Uterus (tissue), 4 donors: ENCODE measurements at places on chromosomes 5 and 9. TPM values are rescaled to one million over a fixed set of nuclear protein-coding genes. Genes with fewer than 3 reads are reported as not detected.

The MAMDC4 gene
- total RNA-seq = 4.2 TPM

The ARHGAP26 gene
- 33.8 TPM for total RNA-seq

The GPR151 gene
- total RNA-seq = not detected

The ZNF484 gene
- 12.6 TPM for total RNA-seq

The TMEM252 gene
- not detected for total RNA-seq

GRCh38 chr9:134392900-134393299, 66.6 kb downstream of the RXRA start:
- DNase-seq = no peak

- DNase-seq = no peak
Observed at GRCh38 chr5:97494465-97494864, 311.4 kb upstream of the RIOK2 start.

DNA sequence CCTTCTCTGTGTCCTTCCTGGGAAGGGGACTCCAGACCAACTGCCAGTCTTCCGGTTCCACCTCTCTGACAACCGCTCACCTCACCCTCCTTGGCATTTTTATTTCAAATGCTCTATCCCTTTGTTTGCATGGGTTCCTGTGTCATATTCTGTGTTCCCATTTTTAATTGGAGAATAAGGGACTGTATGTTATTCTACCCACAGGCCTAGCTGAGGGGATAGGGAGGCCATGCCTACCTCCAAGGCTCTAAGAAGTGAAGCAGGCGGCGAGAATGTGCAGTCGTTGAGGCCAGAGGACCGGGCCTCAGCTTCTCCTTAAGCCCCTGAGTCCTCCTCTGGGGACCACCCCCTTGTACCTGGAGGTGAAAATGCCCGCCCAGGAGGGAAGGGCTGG, 936 bp upstream of the WDR5 start:
- no peak for DNase-seq

DNA sequence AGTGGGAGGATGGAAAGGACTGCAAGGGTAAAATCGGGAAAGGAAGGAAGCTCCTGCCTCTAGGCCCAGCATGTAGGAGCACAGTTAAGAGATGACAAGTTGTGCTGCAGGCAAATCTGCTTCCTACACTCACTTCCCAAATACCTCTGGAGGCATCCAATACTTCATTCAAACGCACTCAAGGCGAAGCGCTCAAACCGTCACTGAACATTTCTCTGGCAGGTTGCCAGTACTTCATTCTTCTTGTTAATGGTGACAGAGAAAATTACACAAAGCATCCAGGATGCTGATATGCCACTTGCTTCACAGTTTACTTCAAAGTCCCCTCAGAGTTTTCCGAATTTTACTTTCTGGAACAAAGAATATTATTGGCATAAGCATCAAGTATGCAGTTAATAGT, 59.8 kb downstream of the NREP start:
- DNase-seq = no peak

- no peak for DNase-seq
Observed at GRCh38 chr9:25205285-25205684, 473.0 kb downstream of the TUSC1 start.

GRCh38 chr5:83530193-83530592, 58.6 kb downstream of the VCAN start:
- DNase-seq = no peak

DNA sequence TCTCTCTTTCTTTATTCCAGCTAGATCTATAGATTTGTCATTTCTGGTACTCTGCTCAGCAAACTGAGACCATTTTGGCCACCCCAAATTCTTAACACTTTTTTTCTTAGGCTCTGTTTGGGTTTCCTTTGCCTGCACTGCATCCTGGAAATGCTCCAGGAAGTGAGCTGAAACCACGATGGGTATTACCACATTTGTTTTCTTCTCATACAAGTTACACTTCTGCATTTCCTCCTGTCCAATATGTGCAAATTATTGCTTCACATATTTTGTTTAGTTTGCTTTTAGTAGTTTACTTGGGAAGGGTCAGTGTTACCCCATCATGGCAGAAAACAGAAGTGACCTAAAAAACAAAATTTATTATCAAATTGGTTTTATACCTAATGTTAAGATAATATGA, 498.6 kb upstream of the GRIN3A start:
- no peak for DNase-seq

- no peak for DNase-seq
Observed at GRCh38 chr5:86909418-86910295, 291.9 kb downstream of the COX7C start.

DNA sequence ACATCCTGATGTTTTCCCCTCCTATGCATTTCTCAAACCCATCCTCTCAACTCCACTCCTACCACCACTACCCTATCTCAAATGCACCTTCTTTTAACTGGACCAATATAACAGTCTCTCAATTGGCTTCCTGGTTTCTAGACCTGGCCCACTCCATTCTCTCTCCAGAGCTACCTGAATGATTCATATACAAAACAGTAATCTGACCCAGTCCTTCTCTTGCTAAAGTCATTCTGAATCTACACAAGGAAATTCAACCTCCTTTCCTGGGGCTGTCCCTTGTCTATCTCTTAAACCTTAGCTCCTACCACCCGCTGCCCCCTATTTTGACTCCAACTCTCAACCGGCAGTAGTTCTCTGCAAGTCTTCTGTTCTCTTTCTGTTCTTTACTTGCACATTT, 97.2 kb downstream of the PCSK1 start:
- DNase-seq = no peak

DNA sequence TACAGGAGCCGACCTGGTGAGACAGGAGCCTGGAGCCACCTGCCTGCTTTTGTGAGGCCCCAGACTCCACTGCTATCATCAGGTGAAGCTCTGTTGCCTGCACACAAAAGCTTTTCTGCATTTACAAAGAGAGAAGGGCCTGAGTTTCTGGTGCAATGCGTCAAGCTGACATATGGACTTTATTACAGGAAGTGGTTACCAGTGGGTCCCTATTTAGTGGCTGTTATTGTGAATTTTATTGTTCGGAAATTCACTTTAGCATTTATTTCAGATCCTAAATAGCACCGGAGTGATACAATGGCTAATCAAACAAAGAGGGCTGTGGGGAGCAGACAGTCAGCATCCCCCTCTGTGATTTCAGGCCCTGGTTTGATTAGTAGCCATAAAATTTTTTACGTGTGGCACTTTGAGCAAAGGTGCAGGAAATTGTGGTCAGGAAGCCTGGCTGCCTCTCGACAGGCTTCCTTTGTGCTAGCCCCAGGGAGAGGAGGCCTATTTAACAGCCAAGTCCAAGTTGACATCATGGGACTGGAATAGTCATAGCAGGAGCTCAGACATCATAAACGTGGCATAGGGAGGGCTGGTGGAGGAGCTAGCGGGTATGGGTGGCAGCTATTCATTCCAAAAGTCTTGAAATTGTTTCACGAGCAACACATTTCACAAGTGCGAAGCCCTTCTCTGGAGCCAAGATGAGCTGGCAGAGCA, 8.4 kb downstream of the TGFBI start:
- DNase-seq = no peak

GRCh38 chr9:93184432-93185265, 710 bp downstream of the WNK2 start:
- DNase-seq = no peak

GRCh38 chr5:53601570-53601969, 41.1 kb downstream of the NDUFS4 start:
- no peak for DNase-seq

GRCh38 chr9:34123682-34124081, 2.8 kb downstream of the DCAF12 start:
- no peak for DNase-seq

DNA sequence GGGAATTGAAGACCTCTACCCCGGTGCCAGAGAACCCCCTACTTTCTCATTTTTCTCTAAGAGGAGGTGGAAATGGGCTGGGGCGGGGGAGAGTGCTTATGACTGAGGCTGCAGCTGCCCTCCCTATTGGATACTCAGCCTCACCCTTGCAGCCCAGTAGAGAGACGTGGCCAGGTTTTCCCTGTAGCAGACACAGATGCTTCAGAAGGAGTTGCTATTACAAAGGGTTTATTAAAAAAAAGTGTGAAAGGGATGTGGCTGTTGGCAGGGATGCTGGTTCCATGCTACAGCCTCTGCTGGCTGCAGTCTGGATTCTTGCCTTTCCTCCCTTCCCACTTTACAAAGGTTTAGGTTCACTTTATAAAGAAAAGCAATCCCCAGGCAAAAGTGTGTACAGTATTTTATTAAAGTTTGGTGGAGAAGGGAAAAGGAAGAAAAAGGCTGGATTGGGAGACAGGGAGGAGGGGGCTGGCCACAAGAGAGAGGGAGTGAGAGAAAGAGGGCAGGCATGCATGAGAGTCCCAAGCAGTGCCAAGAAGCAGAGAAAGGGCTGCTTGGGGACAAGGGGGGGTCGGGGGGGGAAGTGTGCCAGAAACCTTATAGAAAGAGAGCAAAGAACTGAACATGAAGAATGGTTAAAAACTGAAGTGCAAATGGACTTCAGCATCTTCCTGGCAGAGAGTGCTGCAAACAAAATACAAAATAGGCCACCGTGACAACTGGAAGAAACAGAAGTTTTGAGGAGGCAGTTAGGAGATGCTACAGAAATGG, 29.5 kb upstream of the NFIB start:
- DNase-seq = no peak

GRCh38 chr9:3391414-3391813, 134.4 kb downstream of the RFX3 start:
- no peak for DNase-seq

GRCh38 chr9:94767331-94768072, 41.0 kb downstream of the AOPEP start:
- DNase-seq = no peak

- DNase-seq = peak; percentile 53
Observed at GRCh38 chr9:137129456-137130175, 9.3 kb upstream of the GRIN1 start.
